ENCODE measurements at places on chromosomes 3 and 15.

- DNase-seq = peak; percentile 67
Measured at GRCh38 chr15:29870495-29871151, 48.4 kb upstream of the TJP1 start.

GRCh38 chr3:43641306-43642114 lies 19.7 kb upstream of the ANO10 start:
- no peak for DNase-seq

GRCh38 chr15:61764141-61764540 lies 296.1 kb downstream of the VPS13C start:
- DNase-seq = no peak

GRCh38 chr15:98292442-98293240 lies 332.1 kb downstream of the ARRDC4 start:
- no peak for DNase-seq

DNA sequence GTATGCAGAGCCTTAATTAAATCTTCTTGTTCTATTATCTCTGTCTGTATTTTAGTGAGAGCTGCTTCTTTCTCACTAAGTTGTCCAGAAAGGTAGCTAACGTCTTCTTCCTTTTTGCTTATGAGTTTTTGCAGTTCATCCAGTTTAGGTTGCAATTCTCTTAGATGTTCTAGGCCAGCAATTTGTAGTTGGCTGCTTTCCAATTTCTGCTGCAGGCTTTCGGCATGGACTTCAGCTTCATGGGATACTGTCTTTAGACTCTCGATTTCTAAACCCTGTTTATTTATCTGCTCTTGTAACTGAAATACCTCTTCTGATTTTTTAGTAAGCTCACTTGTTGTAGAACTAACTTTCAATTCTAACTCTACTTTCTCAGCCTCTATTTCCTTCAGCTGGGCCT lies 35.5 kb upstream of the HCLS1 start:
- no peak for DNase-seq

DNA sequence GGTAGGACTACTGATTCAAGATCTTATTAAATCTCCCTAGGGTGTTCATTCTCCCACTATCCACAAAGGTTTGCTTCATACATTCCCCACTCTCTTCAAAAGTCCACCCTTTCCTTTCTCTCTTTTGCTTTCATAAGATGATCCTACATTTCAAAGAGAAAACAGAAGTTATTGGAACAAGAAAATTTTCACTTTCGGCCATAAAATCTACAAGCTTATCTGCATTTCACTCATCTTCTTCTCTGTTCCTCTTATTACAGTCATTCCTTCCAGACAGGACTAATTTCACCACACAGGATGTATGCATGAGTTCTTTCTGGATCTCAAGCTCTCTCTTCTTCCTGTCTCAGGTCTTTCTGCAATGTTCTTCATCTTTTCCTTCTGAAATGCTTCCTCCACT lies 238.7 kb downstream of the ISL2 start:
- DNase-seq = no peak

DNA sequence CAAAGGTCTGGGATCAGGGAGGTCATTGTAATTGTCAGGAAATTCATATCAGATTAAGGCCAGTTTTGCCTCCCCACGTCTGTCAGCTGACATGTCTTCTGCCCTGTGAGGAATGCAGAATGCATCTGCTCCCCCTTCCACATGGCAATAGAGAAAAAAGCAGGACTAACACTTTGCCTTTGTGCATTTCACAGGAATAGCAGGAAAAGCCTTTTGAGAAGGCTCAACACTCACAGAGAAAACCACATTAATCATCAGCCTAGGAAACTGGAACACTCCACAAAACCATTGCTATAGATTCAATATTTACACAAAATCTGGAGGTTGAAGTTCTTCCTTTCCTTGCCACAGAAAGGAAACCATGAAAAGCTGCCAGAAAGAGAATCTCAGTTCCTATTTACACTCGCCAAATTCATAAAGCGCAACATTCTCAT lies 165.2 kb upstream of the HES1 start:
- no peak for DNase-seq

- DNase-seq = no peak
Measured at GRCh38 chr3:23653647-23654525, 151.9 kb upstream of the UBE2E1 start.

GRCh38 chr3:50599716-50600118 lies 11.9 kb downstream of the CISH start:
- DNase-seq = no peak

DNA sequence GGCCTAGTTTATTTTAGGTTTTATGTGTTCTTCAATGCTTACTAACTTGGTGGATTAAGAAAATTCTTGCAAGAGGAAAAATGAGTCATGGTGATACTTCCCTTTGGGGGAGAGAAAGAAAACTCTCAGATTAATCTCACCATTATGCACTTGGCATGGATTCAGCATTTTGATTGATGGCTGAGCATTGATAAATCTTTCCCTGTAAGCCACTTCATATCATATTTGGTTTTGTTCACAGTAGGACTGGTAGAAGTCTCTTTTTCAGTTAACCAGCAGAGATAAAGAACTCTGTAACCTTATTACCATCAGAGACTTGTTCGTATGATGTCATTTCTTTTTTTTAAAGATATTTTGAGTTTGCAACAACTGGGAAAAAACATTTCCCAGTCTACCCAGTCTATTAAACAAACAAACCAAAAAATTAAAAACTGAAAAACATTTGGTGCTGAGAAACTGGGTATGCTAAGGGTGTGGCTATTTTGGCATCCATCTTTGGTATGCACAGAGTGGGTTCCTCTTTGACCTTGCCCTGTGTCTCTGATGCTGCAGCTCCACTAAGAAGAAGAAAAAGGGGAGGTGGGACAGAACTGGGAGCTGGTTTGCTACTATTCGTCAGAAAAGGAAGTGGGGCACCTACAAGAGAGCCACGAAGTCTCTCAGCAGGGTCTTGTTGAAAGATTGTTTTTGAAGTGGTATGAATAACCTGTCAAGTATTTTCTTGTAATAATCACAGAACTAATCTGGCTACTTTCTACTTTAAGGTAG lies 17.2 kb downstream of the TMOD3 start:
- DNase-seq = no peak

GRCh38 chr3:56629047-56629446 lies 54.0 kb downstream of the TASOR start:
- peak; percentile 57 for DNase-seq

DNA sequence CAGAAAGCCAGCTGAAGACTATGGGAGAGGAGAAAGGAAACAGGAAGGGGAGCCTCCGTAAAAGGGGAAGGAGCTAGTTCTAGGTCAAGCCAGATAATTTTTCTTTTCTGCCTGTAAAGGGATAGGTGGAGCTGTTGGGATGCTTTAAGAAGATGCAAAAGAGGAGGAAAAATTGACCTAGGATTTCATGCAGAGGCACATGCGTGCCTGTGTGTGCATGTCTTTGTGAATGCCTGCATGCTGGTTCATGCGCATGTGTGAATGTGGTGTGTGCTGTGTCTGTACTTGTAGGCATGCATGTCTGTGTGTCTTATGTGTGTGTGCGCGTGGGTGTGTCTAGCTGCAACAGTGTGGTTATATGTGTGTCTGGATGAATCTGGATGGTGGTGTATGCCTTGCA lies 27.3 kb downstream of the CCDC33 start:
- DNase-seq = no peak

GRCh38 chr15:77904901-77905300 lies 172.6 kb downstream of the TBC1D2B start:
- DNase-seq = no peak

DNA sequence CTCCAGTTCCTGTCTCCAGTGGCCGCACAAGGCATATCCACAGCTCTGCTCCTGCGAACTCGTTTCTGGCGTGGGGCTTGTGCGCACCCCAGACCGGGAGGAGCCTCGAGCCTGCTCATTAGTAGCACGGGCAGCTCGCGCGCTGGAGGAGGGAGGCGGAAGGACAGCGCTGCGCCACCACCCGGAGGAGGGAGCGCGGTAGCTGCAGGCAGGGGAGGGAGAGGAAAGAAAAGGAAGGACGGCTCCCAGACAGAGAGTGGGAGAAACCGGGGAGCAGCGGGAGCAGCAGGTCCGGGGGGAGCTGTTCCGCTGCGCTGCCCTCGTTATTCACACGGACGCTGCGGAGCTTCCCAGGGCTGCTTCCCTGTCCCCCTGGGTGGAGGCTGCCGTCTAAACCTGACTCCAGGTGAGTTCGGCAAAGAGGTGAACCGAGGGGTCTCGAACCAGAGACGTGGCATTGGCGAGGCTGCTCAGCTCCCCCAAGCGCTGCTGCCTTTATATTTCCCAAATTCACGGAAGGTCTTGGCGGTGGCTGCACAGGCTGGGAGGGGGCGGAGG lies 121.3 kb upstream of the ZNF717 start:
- DNase-seq = no peak

DNA sequence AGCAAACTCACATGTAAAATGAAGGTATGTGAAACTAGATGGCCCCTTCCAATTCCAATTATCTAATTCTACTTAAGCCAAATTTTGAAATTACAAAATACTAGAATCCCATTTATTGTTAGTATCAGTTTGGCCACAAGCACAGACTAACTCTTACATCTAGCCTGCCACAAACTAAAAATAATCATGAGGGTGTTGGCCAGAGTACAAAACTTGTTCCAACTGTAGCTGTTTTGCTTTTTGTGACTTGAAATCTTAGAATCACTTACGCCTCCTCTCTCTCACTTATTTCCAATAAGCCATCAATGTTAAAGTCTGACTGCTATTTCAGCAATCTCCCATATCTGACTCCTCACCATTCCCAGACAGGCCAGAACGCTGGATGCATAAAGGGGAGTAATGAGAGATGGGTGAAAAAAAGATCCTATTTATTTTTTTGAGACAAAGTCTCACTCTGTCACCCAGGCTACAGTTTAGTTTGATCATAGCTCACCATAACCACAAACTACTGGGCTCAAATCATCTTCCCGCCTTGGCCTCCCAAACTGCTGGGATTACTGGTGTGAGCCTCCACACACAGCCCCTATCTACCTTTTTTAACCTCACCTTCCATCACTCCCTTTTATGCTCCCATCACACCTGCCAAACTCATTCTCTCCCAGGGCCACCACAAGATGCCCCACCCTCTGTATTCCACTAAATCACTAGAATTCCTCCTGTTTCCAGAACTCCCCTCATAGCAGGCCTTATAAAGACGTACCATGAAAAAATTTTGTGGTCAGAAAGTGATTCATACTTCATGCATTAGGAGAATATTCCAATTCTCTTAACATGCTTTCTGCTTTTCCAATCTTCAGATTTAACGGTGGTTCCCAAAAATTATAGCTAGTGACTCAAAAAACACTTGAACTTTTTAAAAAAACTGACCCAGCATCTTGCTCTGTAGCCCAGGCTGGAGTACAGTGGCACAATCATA lies 36.5 kb downstream of the ATOSA start:
- DNase-seq = no peak

DNA sequence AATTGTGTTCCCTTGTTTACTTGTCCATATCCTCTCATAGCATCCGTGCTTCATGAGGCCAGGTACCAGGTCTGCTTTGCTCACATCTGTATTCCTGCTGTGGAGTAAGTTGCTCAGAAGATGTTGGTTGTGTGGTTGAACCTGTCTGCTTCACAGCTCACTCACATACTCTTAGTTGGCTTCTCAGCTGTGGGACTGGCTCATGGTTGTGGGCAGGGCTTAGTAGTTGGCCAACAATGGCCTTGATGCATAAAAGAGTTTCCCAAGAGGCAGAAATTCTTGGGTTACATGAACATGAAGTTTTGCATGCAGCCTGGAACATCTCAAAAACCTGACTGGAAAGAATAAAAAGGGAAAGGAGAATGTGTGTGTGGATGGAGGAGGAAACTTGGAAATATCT lies 17.0 kb downstream of the CELF6 start:
- no peak for DNase-seq

DNA sequence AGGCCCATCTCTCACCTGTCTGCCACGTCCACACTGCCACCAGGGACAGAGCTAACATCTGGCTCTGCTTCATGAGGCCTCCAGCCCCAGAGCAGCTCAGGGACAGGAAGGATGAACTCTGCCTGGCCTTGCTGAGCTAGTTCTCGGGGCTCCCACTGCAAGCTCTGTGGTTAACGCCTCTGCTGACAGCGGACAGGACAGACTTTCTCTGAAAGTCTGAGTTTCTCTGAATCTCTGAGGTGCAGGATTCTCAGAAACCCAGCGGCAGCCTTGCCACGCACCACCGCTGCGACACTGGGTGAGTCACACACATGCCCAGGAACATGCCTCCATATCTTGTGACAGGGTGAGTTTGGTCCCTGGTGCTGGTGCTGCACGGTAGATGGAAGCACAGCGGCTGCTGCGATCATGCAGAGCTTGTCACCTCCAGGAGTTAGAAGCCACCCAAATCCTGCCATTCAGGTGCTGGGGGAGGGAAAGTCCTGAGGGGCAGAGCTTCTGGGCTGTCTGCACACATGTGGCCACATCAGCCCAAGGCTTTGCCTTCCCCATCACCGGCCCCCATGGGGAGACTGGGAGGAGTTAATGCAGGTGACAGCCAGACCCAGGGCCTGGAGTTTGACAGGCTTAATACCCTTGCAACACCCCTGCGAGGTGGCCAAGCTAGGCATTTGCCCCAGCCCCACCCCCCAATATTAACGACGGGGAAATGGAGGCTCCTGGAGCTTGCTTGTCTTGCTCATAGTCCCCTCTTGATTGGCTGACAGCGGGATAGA lies 267.0 kb downstream of the PLCL2 start:
- DNase-seq = no peak

- DNase-seq = no peak
Measured at GRCh38 chr3:135992072-135992471, 26.5 kb downstream of the PPP2R3A start.

DNA sequence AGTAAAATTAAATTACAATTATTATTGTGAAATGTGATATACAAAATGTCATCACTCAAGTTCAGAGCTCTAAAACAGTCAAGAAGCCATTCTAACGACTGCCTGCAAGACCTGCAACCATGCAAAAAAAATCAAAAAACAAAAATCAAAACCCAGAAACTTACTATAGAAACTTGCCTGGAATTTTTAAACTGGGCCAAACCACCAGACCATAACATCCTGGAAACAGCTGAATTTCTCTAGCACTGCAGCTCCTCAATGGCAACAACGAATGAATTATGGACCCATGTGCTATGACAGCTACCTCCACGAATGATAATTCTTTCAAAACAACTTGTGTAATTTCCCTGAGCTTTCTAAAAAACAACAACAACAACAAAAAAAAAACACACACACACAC lies 130.0 kb upstream of the KCNMB2 start:
- no peak for DNase-seq
